Hippocampal formation (tissue), 2 donors: ENCODE measurements at places on chromosomes 7 and 10.

DNA sequence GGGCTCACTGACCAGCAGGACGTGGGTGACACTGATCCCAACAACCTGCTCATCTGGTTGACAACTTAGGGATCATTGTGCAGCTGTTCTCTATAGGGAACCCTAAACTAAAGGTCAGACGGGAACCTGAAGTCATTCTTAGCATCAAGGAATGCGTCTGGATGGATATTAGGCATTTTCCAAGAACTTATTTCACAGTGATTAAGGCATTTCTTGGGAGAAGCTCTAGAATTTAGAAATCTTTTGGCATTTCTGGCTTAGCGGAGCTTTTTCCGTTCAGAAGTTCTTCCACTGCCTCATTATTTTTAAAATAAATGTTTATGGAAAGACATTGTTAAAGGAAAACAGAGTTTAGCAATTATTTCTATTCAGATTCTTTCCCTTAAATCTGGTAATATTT lies 303.3 kb upstream of the IGFBP3 start:
- DNase-seq: no peak

DNA sequence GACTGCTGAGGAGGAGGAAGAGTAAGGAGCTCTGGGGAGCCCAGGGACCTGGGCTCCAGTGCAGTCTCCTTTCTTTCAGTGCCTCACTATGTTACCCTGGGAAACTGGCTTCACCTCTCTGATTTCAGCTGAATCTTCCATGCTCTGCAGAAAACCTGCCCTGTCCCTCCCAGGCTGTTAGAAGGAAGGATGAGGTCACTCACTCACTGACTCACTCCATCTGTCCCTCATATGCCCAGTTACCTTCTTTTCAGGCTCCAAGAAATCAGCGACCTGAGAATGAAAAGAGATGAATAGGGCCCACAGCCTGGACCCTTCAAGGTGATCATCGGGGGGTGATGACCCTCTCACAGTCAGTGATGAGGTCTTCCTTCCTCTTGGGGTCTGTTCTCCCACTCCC lies 481 bp downstream of the SFTPA2 start:
- DNase-seq: no peak

- DNase-seq: no peak
These were observed 8.3 kb upstream of the GNAT3 start for GRCh38 chr7:80520199-80520598.

DNA sequence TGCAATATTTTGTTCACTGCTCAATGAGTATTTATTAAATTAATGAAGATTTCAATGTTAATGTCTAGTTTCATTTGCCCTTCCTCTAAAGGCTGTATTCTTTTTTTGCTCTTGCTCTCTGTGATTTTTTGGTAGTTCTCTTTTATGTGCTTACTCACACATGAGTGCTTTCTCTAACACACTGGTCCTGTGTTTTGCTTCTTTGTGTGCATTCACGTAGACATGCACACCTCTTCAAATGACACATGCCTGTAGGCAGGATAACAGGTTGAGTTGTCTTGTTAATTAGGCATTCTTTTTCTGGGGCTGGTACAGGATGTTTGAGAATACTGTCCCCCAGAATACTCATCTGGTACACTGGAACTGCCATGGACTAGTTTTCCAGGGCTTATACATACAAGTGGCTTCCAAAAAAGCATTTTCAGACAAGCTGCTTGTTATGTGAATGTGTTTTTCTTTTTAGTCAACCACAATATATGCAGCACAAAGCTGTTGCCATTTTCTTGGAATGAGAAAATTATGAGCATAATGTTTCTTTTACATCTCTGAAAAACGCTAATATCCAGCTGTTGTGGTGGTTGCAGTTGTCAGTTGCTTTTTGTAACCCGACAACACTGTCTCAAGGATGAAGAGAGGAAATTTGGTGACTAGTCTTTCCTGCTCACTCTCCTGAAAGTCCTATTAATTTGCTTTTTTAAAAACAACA lies 416.4 kb downstream of the AUTS2 start:
- DNase-seq: no peak

DNA sequence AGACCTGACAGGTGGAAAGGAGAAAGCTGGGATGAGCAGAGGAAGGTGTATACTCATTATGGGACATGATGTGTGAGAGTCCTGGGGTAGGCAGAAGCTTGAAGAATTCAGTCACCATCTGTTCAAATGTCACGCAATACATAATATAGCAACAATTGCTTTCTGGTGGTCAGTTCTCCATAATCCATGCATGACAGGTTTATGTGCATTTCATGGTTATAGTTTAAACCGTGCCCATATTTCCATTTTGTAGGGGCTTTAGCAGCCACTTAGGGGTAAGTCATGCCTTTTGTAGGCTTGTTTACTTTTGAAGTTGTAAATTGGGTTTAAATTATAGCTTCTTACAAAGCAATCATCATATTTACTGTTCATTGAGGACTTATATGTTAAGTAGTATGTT lies 158.8 kb downstream of the NXPH1 start:
- no peak for DNase-seq

DNA sequence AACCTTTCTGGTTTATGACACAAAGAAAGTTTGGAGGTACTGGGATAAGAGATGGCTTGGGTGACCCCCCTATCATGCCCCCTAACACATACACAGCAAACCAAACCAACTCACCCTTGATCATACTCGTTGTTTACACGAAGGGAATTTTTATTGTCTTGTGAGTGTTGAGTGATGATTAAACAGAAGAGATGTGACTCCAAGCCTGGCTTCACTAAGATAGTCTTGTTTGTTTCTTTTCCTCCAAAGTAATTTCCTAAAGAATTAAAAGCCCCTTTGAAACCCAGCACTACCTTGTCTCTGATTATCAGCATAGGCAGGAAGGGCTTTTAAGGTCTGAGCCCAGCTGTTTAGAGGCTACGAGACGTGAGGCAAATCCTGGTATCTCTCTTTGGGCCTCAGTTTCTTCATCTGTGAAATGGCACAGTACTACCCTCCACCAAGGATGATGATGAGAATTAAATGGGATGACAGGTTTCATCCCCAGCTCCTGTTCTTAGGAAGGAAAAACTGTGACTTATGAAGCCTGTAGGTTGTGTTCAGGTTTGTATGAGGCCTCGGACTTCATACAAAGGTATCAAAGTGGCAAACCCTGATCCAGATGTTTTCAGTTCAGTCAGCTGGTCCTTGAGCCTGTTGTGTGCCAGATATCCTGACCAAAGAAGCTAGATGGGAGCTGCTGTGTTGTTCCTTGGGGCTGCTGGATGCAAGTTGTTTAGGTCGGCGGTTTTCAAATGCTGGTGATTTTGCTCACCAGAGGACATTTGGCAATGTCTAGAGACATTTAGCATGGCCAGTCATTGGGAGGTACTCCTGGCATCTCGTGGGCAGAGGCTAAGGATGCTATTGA lies 51.8 kb downstream of the TCF7L2 start:
- no peak for DNase-seq

- DNase-seq: no peak
These were observed 26.6 kb upstream of the KAT6B start for GRCh38 chr10:74799721-74800221.

GRCh38 chr7:4700577-4701235 lies 18.6 kb downstream of the FOXK1 start:
- no peak for DNase-seq

DNA sequence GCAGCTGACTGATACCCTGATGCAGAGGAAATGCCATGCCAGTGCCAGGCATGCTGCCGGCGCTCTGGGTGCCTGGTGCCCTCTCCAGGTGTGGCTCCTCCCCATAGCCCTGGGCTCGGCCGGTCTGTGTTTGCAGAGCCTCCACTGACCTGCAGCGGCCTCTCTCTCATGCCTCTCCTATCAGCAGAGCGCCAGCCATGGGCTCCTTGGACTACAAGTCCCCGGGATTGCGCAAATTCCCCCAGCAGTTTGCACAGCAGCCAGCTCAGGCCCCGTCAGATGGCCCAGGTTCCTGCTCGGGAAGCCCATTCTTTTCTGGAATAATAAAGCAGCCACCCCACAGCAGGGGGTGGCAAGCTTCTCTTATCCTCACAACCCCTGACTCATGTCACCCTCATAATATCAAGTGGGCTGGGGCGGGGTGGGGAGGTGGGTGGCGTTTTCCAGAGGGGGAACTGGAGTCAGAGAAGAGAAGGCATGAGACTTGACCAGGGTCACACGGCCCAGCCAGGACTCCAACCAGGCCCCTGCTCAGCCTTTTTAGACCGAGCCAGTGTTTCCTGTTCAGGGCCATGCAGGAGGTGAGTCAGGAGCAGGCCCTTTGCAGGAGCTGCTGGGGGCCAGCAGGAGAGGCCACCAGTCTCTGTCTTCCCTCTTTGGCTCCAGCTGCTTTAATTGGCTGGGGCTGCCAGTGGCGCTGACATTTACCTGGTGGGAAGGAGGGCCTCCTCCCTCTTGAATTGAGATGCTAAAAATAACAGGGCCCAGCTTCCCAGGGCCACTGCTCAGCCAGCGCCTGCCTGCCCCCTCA lies 58.6 kb downstream of the ZMIZ1 start:
- DNase-seq: no peak

GRCh38 chr10:10996966-10997620 lies 20.6 kb upstream of the CELF2 start:
- DNase-seq: no peak

GRCh38 chr7:15199482-15199881 lies 296.9 kb upstream of the DGKB start:
- peak; percentile 8 for DNase-seq

DNA sequence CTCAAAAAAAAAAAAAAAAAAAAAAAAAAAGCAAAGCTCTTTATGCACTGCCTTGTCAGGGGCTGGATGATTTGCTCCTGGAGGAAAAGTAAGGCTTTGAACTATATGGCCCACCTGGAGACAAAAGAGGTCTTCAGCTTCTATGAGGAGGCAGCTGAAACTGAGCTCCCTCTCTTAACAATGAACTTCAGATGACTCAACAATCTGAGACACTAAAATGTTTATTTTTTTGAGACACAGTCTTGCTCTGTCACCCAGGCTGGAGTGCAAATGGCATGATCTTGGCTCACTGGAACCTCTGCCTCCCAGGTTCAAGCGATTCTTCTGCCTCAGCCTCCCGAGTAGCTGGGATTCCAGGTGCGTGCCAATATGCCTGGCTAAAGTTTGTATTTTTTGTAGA lies 36.7 kb downstream of the RAB19 start:
- DNase-seq: no peak

- DNase-seq: no peak
These were observed 11.4 kb downstream of the ZNF488 start for GRCh38 chr10:47372726-47373125.

DNA sequence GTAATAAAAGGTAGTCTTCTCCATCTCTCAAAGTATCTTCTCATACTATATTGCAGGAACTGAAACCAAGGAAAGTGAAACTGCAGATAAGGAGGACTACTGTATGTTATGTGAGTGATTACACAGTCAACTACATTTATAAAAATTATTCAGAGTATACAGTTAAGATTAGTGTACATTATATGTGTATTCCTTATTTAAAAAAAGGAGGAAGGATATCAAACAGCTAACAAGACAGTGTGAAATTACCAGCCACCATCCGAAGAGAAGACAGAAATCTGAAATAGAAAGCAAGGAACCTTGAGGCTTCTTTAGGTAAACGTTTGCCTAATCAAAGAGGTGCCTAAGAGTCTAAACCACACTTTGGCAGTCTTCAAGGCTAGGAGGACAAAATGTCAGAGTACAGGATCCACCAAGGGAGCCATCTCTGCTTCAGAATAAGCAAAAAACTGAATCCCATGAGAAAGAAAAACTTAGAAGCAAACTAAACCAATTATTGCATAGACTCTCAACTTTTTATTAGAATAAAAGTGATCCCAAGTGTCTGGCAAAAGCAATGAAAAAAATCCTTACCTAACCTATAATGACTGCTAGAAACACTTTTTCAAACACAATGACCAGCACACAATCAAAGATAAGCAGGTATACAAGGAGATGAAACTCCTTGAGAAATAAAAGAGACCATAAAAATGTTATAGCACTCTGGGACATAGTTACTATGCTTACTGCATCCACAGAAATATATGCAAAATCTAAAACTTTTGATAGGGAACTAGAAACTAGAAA lies 6.4 kb downstream of the USP6NL start:
- DNase-seq: no peak

DNA sequence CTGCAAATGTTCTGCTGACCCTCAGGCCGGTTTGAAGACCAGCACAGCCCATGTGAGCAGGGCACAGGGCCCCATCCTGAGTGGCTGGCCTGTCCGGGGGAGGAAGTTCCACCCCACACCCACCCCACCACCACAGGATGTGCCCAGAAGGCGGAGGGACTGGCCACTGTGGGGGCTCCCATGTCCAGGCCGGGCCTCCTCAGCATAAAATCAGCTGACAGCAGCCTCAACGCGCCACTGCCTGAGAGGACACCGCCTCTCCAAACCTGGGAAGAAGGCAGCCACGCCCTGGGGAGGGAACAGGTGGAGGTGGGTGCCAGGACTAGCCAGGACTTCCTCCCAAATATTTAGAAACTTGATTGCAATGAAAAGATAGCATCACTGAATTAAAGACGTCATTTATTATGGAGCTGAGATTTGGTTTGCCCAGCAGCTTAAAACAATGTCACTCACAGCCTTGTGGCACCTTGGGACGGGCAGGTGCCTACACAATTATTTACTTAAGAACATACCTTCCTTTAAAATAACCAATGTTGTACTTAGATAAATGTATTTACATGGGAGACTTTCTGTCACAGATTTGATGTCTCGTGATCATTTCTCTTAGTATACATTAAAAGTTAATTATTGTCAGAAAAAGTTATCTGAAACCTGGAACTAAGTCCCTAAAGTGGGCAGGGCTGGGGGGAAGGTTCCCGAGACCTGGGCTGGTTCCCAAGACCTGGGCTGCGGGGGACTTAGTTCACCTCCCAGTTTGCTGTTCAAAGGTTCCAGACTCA lies 27.3 kb upstream of the FAM20C start:
- DNase-seq: no peak

DNA sequence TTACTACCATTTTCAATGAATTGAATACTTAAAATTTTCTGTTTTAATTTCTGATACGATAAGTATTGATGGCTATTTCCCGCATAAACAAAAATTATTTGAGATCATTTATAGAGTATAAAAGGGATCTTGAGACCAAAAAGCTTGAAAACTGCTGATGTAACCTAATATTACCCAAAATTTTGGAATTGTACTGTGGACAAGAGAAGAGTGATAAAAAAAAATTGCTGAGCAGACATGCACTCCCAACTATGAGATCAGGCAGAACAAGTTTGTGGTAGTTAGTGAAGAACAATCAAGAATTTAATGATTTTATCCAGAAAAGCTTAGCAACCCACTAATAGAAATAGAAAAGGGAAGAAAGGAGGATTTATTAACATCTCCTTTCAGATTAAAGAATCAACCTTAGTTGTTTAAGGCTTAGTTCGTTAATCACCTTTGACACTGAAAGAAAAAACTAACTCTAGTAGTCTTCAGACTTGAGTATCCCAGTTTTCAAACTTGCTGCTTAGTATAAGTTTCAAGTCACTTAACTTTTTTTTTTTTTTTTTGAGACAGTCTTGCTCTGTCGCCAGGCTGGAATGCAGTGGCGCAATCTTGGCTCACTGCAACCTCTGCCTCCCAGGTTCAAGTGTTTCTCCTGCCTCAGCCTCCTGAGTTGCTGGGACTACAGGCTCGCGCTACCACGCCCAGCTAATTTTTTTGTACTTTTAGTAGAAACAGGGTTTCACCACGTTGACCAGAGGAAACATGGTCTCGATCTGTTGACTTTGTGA lies 50.6 kb upstream of the ZC3HAV1 start:
- no peak for DNase-seq

GRCh38 chr10:86795353-86795752 lies 38.9 kb downstream of the BMPR1A start:
- DNase-seq: no peak

GRCh38 chr7:30841801-30842541 lies 69.7 kb upstream of the AQP1 start:
- no peak for DNase-seq

- no peak for DNase-seq
These were observed 65.5 kb downstream of the CYP26A1 start for GRCh38 chr10:93139059-93139655.

- DNase-seq: no peak
These were observed 20.6 kb downstream of the BBIP1 start for GRCh38 chr10:110898391-110898790.
